ENCODE measurements at places on chromosomes 5 and 9. TPM values are rescaled to one million over a fixed set of nuclear protein-coding genes. Genes with fewer than 3 reads are reported as not detected.

DNA sequence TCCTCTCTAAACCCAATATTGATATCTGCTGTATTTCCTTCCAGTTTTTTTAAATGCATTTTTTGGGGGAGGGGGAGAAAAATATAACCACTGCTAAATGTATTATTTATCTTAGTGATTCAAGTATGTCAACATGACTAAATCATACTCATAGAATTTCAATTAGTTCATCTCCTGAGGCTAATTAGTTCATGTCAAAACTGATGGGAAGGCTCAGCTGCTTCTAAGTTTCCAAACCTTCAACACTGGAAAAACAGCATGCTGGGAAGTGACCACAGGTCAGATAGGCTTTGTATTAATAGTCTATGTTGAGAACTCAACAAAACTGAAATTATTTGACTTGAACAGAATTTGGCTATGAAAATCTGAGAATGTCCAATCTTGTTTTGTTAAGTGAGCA, 118.7 kb downstream of the TTLL11 start:
- H3K4me3 ChIP-seq: no peak overlapping the region
- H3K36me3 ChIP-seq: peaks cover 4% of the 10 kb centered on the region
- no peaks in the 10 kb centered on the region for H3K27me3 ChIP-seq

GRCh38 chr5:108507631-108508030, 125.7 kb upstream of the FBXL17 start:
- no peaks in the 10 kb centered on the region for H3K36me3 ChIP-seq
- H3K27me3 ChIP-seq: peaks cover 19% of the 10 kb centered on the region
- H3K4me1 ChIP-seq: no peaks in the 10 kb centered on the region
- no peak overlapping the region for H3K27ac ChIP-seq

DNA sequence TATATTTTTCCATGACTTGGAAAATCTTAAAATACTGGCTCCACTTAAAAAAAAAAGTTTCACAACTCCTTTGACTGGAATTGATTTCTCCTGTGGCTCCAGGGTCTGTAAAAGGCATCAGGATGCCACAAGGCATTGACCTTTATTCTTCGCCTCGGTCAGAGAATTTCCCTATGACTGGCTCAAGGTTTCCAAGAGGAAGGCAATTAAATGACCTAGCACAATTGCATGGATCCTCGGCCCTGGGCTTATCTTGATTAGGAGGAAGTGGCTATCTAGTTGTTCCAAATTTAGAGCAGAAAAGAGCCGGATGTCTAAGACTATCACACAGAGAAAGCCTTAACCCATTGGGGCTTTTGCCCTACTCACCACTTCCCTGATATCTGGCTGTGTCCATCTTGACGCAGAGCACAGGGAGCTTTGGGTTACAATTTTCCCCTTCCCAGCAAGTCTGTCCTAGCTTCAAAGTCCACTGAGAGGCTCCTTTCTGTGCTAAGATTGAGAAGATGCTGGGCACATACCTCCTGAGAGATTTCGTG, 56.9 kb upstream of the COL15A1 start:
- H3K4me1 ChIP-seq: no peaks in the 10 kb centered on the region
- H3K4me3 ChIP-seq: no peak overlapping the region
- no peaks in the 10 kb centered on the region for H3K36me3 ChIP-seq
- DNase-seq: no peak
- peaks cover 7% of the 10 kb centered on the region for H3K27me3 ChIP-seq
- no peak overlapping the region for H3K27ac ChIP-seq

DNA sequence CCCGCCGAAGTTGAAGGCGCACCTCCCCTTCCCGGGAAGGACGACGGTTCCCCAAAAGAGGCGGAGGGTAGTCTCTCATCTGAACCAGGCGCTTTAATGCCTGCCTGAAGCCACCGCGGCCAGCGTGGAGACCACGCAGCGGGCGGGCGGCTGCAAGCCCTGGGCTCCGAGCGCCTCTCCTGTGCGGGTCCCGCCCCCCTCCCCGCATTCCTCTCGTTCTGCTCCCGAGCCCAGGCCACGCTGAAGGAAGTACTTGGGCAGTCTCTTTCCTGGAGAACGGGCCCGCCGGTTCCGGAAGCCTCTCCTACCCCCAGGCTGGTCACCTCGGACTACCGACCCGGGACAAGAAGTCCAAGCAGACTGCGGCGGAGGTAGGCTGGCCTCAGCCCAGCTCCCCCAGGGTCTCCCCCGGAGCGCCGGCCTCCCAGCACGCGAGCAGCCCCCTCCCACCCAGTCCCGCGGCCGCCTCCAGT, 571 bp downstream of the PPIC start:
- H3K27me3 ChIP-seq: peaks cover 57% of the 10 kb centered on the region
- no peak overlapping the region for H3K27ac ChIP-seq
- H3K36me3 ChIP-seq: no peaks in the 10 kb centered on the region
- peak overlapping the region; percentile 56 for H3K4me3 ChIP-seq
- DNase-seq: no peak

DNA sequence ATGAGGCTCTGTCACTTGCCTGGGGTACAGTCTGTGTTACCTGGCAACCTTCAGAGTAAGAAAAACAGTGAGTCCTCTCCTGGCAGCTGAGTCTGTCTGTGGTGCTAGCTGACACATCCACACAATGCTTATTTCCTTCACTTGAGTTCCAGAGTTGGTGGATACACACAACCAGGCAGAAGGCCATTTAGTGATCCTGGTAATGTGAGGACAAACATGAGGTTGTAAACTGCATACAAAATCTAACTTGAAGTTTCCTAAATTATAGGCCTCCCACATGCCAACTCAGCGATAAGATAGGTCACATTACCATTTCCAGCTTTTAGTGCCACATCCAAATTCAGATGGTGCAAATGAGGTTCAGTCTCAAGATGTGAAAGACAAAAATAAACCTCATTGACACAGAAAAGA, 125.5 kb downstream of the DCP2 start:
- H3K27ac ChIP-seq: no peak overlapping the region
- no peak for DNase-seq
- no peaks in the 10 kb centered on the region for H3K4me1 ChIP-seq
- H3K36me3 ChIP-seq: no peaks in the 10 kb centered on the region
- H3K4me3 ChIP-seq: no peak overlapping the region

STPG3 gene
- total RNA-seq: not detected

ANKRD31 gene
- 0.35 TPM for total RNA-seq

- H3K4me3 ChIP-seq: no peak overlapping the region
- H3K27me3 ChIP-seq: no peaks in the 10 kb centered on the region
- H3K27ac ChIP-seq: no peak overlapping the region
- H3K36me3 ChIP-seq: peaks cover 1% of the 10 kb centered on the region
Measured at GRCh38 chr9:123478967-123479602, 123.1 kb downstream of the CRB2 start.

ACOT12 gene
- not detected for total RNA-seq

DNA sequence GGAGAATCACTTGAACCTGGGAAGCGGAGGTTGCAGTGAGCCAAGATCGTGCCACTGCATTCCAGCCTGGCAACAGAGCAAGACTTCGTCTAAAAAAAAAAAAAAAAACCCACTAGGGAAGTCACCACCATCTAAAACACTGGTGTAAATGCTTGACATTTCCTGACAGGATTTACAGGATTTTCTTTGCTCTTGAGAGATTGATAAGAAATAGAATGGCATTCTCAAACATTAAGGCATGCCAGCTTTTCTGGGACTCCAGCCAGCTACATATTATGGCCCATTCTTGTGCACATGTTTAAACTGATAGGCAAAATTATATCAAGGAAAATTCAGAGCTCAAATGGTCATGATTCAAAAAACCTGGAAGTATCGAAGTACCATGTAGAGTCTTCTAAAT, 28.7 kb downstream of the GTF3C4 start:
- peaks cover 3% of the 10 kb centered on the region for H3K4me1 ChIP-seq
- H3K27me3 ChIP-seq: peaks cover 8% of the 10 kb centered on the region
- no peak for DNase-seq
- peaks cover 7% of the 10 kb centered on the region for H3K36me3 ChIP-seq
- H3K27ac ChIP-seq: no peak overlapping the region

PCAT7 gene
- not detected for total RNA-seq

SPINK7 gene
- total RNA-seq: not detected

SLC6A18 gene
- not detected for total RNA-seq

NRG2 gene
- total RNA-seq: not detected

GRCh38 chr9:131657456-131657855, 82.4 kb downstream of the RAPGEF1 start:
- peaks cover 74% of the 10 kb centered on the region for H3K4me1 ChIP-seq
- no peak overlapping the region for H3K4me3 ChIP-seq
- no peak for DNase-seq
- H3K27me3 ChIP-seq: no peaks in the 10 kb centered on the region
- no peak overlapping the region for H3K27ac ChIP-seq
- H3K36me3 ChIP-seq: peaks cover 3% of the 10 kb centered on the region

- peaks cover 72% of the 10 kb centered on the region for H3K36me3 ChIP-seq
- no peak for DNase-seq
- H3K27me3 ChIP-seq: no peaks in the 10 kb centered on the region
- no peak overlapping the region for H3K4me3 ChIP-seq
- H3K27ac ChIP-seq: no peak overlapping the region
Measured at GRCh38 chr5:154892369-154892771, 33.9 kb downstream of the CNOT8 start.

SLC6A3 gene
- total RNA-seq: not detected

DNA sequence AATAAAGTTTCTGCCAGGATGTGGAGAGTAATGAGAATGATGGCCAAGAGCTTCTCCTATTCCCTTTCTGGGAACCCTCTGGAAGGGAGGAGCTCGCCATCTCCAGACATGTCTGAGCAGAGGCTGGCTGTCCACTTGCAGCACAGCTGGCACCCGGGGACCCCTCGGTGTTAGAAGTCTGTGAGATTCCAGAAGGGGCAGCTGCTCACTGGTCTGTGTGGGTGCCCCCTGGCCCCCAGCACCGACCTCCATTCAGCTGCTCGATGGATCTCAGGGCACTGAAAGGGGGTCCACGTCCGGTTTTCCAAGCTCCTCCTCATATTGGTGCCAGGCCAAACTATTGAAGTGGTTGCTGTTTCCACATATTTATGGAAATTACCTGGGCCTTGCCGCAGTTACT, 3.6 kb upstream of the FAM163B start:
- H3K4me3 ChIP-seq: no peak overlapping the region
- H3K27me3 ChIP-seq: peaks cover 22% of the 10 kb centered on the region
- no peak for DNase-seq
- H3K4me1 ChIP-seq: no peaks in the 10 kb centered on the region
- no peak overlapping the region for H3K27ac ChIP-seq

GRCh38 chr5:36396640-36397039, 94.9 kb upstream of the RANBP3L start:
- no peaks in the 10 kb centered on the region for H3K4me1 ChIP-seq
- DNase-seq: no peak
- no peaks in the 10 kb centered on the region for H3K27me3 ChIP-seq

RMRP gene
- total RNA-seq: 12,571 TPM

GRCh38 chr5:122943050-122943698, 93.4 kb downstream of the PPIC start:
- no peak for DNase-seq
- H3K27me3 ChIP-seq: peaks cover 4% of the 10 kb centered on the region
- peaks cover 4% of the 10 kb centered on the region for H3K4me1 ChIP-seq
- H3K4me3 ChIP-seq: no peak overlapping the region
- no peak overlapping the region for H3K27ac ChIP-seq

DNA sequence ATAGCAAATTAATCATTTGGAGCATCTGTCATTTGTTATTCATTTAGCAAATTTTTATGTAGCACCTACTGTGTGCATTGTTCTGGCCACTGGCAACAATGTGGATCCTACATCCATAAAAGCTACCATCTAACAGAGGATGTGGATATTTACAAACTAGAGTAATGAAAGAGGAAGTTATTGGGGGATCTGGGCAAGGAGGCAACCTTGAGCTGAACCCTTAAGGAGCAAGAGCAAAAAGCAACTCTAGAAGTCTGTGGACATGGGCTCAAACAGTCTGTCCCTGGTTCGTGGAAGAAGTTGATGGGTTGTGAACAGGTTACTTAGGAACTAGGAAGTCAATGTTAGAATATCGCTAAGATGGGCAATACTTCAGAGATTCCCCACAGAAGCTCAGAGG, 259.9 kb downstream of the SYK start:
- H3K27me3 ChIP-seq: peaks cover 11% of the 10 kb centered on the region
- no peaks in the 10 kb centered on the region for H3K36me3 ChIP-seq
- no peak overlapping the region for H3K4me3 ChIP-seq
- H3K27ac ChIP-seq: no peak overlapping the region
- DNase-seq: no peak
- H3K4me1 ChIP-seq: peaks cover 23% of the 10 kb centered on the region

DNA sequence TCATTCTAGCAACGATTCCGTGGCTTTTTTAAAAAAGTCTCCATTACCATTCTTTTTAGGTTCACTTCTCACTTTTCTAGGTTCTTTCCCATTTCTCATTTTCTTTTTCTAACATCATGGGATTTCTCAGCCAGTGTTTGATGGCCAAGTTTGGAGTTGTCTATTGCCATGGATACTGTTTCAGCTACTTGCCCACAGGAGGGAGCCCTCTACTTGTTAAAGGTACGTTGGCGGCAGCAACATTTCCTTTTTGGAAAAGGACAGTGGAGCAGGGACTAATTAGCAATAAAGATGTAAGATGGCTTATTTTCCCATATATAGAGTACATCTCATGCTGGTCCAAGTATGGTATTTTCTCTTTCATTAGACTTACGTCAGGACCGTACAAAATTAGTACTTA, 2257.5 kb upstream of the C9orf72 start:
- H3K4me3 ChIP-seq: no peak overlapping the region
- H3K27me3 ChIP-seq: no peaks in the 10 kb centered on the region
- no peaks in the 10 kb centered on the region for H3K36me3 ChIP-seq
- no peaks in the 10 kb centered on the region for H3K4me1 ChIP-seq
- DNase-seq: peak; percentile 4

NTNG2 gene
- 0.76 TPM for total RNA-seq

DNA sequence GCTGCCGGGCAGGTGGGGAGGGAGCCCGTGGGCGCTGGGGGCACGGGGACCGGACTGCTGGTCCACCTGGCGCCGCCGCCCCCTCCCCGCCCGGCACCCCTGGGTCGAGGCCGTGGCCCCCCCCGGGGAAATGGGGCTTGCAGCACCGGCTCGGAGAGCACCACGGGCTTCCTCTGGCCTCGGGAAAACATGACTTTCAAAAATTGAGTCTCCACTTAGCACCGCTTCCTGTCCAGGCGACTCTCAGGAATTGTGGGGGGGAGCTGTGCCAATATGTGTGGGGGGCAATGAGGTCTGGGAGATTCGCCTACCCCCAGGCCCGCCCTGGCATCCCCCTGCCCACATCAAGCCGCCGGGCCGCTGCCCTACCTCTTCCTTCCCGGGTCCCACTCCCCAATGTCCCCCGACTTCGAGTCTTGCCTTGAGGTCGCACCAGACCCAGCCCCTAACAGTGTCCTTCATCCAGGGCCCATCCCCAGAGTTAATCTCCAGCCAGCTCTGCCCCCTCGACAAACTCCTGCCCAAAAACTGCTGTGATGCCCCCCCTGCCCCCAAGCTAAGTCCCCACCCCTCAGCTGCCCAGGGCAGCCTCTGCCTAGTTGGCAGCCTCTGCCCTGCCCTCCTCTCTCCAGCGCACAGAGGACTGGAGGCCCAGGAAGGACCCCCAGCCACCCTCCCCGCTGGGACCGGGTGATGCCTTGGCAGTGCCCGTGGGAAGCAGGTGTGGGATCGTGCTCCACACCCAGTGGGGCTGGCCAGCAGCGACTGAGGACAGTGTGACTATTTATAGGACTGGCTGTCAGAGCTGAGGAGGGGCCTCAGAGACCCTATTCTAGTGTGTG, 3.9 kb downstream of the EGFL7 start:
- no peak overlapping the region for H3K27ac ChIP-seq
- no peaks in the 10 kb centered on the region for H3K36me3 ChIP-seq
- peaks cover 9% of the 10 kb centered on the region for H3K27me3 ChIP-seq
- DNase-seq: no peak

All from activated naive CD4-positive, alpha-beta T cell treated with anti-CD3 and anti-CD28 coated beads for 36 hours (primary cell).